ENCODE measurements at places on chromosomes 1 and 21.
A peak's percentile ranks its signal among the peaks of the same experiment; 100 is the strongest.

DNA sequence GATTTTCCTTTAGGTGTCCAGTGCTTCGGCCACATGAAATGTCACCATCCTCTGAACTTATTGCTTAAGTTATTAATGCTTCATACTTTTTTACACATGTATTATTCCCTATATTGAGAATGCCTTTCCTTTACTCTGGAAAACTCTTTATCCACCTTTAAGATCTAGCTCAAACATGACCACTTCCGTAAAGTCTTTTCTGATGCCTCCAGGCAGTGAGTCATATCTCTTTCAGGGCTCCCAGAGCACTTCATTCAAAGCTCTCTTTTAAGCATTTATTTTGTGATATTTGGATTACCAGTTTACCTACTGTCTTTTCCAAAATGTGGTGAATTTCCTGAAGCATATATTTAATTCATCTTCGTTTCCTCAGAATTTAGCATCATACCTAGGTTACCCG, 178.9 kb downstream of the HS2ST1 start:
- no peak for DNase-seq

GRCh38 chr1:243413431-243414151, 157.8 kb downstream of the SDCCAG8 start:
- no peak for DNase-seq

DNA sequence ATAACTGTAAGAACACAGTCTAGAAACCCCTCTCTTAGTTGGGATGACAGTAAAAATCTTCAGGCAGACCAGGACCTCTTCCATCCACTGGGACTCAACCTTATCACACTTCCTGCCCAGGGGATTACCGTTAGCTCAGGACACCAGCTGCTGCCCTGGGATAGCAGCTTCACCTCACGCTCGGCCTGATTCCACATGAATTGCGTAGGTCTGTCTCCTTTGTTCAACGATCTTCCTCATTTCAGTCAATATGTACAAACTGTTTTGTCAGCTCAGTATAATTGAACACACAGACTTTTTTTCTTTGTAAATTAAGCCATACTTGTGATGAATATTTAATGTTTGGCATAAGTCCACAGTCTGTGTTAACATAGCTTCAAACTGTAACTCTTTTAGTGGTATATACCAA, 290.4 kb downstream of the GRIK1 start:
- no peak for DNase-seq

- DNase-seq = no peak
Observed at GRCh38 chr1:9246841-9247785, 12.5 kb downstream of the H6PD start.

DNA sequence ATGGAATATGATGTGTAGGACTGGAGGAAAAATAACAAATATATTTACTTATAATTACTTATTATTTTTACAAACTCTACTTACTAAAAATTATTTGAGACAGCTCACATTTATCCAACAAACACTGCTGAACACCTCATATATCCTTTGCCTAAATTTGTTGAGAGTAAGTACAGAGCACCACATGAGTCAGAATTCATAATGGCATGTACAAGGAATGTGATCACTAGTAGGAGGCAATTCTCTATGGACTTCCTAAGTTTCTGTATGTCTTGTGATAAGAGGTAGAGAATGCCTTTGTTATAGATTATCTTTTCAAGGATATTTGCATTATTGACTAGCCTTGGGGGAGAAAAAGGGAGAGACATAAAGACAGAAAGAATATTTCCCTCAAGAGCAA, 8.2 kb upstream of the ST6GALNAC3 start:
- DNase-seq = peak; percentile 13

GRCh38 chr21:41068496-41068895, 99.5 kb upstream of the BACE2 start:
- no peak for DNase-seq

- DNase-seq = peak; percentile 32
Observed at GRCh38 chr1:11134251-11134897, 34.7 kb upstream of the EXOSC10 start.

DNA sequence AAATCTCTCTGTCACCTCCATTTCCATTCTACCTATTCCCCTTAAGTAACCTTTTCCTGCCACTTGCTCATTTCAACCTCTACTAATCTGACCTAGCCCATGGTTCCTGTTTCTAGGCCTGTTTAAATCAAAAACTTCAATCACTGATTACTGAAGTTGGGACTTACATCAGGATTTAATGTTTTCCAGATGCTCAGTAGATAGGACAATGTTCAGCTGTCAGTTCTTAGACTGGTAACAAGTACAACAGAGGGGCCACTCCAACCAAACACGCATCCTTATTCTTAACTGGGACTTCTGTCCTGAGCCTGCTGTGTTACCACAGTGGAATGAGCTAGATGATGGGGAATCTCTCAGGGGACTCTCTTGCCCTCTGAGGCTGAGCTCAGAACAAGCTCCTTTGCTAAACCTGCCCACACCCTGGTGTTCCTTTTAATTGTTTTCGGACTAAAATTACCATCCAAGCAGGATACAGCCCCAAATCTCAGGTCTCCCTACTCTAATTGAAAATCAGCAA, 974.6 kb downstream of the TTLL7 start:
- no peak for DNase-seq

GRCh38 chr21:42358937-42359336, 7.4 kb downstream of the TFF1 start:
- no peak for DNase-seq

GRCh38 chr1:153431427-153431826, 15.1 kb downstream of the S100A7A start:
- no peak for DNase-seq

Data from LHCN-M2 (cell line).